GM23248 (cell line): ENCODE measurements at places on chromosomes 4 and X. TPM values are rescaled to one million over a fixed set of nuclear protein-coding genes. Genes with fewer than 3 reads are reported as not detected.

The ITIH6 gene
- not detected in 2 replicates for total RNA-seq

- H3K27me3 ChIP-seq, result no peaks in the 10 kb centered on the region
- no peaks in the 10 kb centered on the region for H3K36me3 ChIP-seq
- peaks cover 23% of the 10 kb centered on the region for H3K4me1 ChIP-seq
- no peak overlapping the region for H3K4me3 ChIP-seq
Observed at GRCh38 chr4:98581126-98581525, 77.3 kb downstream of the TSPAN5 start.

DNA sequence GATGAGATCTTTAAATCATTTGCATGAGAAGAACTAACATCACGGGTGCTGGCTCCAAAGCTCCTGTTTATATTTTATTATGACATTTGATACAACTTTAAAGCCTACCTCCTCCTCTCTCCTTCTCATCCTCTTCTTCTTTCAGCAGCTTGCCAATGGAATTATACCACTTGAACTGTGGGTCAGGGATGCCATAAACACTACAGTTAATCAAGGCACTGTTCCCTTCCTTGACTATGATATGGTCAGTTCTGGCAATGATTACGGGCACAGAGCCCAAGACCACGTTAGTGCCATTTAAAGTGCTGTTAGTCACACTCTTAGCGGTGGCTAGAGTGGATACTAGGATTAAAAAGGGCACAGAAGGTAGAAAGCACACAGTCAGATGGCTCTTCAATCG, 20.7 kb downstream of the MFAP3L start:
- H3K27ac ChIP-seq, result no peak overlapping the region
- no peaks in the 10 kb centered on the region for H3K4me1 ChIP-seq
- no peak overlapping the region for H3K4me3 ChIP-seq
- DNase-seq, result no peak
- H3K27me3 ChIP-seq, result no peaks in the 10 kb centered on the region
- H3K36me3 ChIP-seq, result no peaks in the 10 kb centered on the region

The UGDH gene
- total RNA-seq, result 197 and 263 TPM in 2 replicates

DNA sequence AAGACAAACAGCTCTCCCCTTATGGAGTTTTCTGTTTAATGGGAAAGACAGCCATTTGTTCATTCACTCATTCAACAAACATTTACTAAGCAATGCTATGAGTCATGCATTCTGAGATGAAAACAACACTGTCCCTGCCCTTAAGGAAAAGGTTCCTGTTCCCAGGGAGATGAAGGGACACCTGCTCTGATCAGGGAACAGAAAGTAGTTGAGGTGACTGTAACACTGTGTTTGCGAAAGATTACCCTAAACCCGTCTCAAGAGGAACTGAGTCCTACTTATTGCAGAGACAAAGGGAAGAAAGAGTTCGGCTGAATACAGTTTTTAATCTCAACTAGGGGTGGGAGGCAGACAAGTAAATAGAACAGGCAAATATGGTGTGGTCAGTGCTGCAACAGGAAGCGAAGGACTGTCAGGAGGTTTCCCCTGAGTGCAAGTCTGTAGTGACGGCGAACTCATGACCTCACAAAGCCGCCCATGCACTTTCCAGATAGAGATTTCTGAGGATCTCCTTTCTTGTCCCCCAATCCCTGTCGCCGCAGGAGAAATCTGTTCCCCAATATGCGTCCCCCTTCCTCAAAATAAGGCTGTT, 712 bp downstream of the STX18 start:
- peak; percentile 83 for DNase-seq
- peaks cover 27% of the 10 kb centered on the region for H3K4me1 ChIP-seq
- H3K27me3 ChIP-seq, result no peaks in the 10 kb centered on the region
- H3K4me3 ChIP-seq, result peak overlapping the region; percentile 96
- H3K27ac ChIP-seq, result peak overlapping the region; percentile 91
- no peaks in the 10 kb centered on the region for H3K36me3 ChIP-seq

The HOPX gene
- not detected in 2 replicates for total RNA-seq

DNA sequence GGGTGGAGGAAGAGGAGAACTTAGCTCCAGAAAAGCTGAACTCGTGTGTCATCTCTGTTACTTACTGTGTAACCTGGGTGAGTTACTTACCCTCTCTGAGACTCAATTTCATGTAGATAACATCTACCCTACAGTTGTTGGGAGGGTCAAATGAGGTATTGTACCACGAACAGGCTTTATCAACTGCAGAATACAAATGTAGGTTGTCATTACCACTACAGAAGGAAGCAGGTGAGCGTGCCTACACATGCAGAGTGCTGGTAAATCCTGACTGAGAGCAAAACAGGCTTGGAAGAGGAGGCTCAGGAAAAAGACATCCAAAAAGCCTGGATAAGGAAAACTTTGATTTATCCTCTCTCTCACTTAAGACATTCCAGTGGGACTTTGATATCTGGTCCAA, 7.2 kb downstream of the PIGA start:
- no peak overlapping the region for H3K4me3 ChIP-seq
- no peaks in the 10 kb centered on the region for H3K27me3 ChIP-seq
- no peak overlapping the region for H3K27ac ChIP-seq
- H3K4me1 ChIP-seq, result no peaks in the 10 kb centered on the region
- DNase-seq, result no peak

GRCh38 chr4:146916479-146917076, 29.1 kb downstream of the TTC29 start:
- no peak overlapping the region for H3K27ac ChIP-seq
- H3K4me3 ChIP-seq, result no peak overlapping the region
- H3K36me3 ChIP-seq, result no peaks in the 10 kb centered on the region
- no peaks in the 10 kb centered on the region for H3K4me1 ChIP-seq
- no peaks in the 10 kb centered on the region for H3K27me3 ChIP-seq

DNA sequence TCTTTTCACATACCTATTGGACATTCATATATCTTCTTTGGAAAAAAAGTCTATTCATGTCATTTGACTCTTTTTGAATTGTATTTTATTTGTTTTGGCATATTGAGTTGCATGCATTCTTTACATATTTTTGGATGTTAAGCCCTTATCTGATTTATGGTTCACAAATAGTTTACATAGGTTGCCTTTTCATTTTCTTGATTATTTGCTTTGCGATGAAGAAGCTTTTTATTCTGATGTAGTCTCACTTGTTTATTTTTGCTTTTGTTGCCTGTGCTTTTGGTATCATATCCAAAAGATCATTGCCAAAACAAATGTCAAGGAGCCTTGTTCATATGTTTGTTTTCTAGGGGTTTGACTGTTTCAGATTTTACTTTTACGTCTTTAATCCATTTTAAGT, 43.9 kb downstream of the SPOCK3 start:
- H3K27me3 ChIP-seq, result no peaks in the 10 kb centered on the region
- H3K36me3 ChIP-seq, result no peaks in the 10 kb centered on the region
- H3K27ac ChIP-seq, result no peak overlapping the region
- no peak for DNase-seq
- H3K4me1 ChIP-seq, result no peaks in the 10 kb centered on the region

The CDKL2 gene
- total RNA-seq, result not detected in 2 replicates
